ENCODE measurements at places on chromosomes 16 and 17.

- DNase-seq = peak; percentile 31
Measured at GRCh38 chr17:17391668-17392370, 85.0 kb upstream of the MED9 start.

GRCh38 chr17:72240333-72240732, 119.5 kb downstream of the SOX9 start:
- no peak for DNase-seq

DNA sequence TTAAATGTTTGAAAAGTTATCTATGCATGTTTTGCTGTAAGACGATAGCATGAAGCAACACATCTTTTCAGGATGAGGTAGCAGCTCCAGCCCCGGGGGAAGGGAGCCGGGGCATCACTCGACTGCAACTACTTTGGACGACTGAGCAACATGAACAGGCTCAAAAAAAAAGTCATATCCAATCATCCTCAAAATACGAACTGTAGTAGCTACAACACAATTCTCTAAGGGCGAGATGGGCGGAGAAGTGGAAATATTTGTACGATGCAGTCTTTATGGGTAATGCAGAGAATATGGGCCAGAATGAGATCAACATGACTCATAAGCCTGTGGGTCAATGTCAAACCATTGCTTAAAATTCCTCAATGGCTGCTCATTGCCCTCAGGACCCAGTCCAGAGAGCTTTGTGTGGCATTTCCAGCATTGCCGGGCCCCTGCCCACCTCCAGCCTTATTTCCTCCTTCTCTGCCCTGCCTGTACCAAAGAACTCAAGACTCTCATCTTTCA, 17.7 kb upstream of the SMURF2 start:
- DNase-seq = no peak

GRCh38 chr17:78458091-78458490, 79.6 kb downstream of the PGS1 start:
- DNase-seq = no peak

DNA sequence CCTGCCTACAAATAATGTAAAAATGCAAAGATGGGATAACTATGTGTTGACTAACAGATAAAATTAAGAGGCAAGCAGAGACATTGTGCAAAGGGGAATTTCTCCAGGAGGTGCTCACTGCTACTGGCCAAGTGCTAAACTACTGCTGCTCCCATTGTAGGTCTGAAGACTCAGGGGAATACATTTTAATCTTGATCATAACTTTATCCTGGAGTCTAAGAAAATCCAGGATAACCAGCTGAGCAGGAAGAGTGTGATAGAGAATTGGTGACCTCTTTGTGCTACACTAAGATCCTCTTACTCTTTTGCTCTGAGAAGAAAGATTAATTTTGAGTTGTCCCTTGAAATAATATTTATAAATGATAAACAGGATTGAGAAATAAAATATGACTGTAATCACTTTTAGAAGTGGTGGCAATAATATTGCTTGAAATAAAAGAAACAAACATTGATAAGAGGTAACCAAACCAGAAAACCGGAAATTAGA, 5.9 kb downstream of the RNF43 start:
- DNase-seq = no peak

GRCh38 chr17:37642681-37643080, 565 bp downstream of the DDX52 start:
- no peak for DNase-seq

GRCh38 chr16:19525385-19525723, 1.6 kb downstream of the CCP110 start:
- no peak for DNase-seq

DNA sequence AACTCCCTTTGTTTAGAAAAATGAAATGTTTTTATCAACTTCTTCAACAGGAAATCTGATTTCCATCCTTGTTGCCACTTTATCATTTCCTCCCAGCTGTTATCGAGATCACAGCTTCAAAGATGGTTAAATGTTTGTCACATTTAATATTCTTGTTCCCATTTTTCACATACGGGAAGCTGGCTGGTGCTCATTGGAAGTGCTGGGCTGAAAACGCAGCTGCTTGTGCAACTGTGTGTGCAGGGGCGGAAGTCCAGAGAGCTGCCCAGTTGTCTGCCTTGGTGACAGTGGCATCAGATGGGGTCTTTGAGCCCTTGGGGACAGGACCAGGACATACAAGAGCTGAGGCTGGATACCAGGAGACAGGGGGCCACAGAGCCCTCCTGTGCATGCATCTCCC, 549.2 kb upstream of the CDH11 start:
- DNase-seq = no peak

DNA sequence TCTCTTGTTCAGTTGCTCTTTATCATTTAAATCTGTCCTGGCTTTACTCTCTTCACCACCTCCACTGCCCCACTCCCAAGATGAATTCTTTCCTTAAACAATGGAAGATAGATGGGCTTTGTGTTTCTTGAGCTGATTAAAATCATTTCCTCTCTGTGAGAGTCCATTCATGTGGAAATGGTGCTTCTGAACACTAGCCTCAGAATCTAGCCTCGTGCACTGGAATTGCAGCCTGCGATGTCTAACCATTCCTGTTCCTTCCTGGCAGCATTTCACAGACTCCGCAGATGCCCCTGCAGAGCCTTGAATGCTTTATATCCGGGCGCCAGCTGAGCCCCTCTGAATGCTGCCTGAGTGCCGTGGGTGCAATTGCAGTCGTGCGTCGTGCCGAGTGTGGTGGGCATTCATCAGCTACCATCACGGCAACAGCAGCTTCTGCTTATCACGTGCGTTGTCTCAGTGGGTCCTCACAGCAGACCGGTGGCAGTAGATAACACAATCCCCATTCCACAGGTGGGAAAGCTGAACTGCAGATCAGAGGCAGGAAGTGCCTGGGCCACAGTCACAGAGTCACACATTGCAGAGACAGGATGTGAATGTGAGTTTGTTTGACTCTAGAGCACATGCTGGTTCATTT, 172.8 kb upstream of the WSCD1 start:
- DNase-seq = no peak

DNA sequence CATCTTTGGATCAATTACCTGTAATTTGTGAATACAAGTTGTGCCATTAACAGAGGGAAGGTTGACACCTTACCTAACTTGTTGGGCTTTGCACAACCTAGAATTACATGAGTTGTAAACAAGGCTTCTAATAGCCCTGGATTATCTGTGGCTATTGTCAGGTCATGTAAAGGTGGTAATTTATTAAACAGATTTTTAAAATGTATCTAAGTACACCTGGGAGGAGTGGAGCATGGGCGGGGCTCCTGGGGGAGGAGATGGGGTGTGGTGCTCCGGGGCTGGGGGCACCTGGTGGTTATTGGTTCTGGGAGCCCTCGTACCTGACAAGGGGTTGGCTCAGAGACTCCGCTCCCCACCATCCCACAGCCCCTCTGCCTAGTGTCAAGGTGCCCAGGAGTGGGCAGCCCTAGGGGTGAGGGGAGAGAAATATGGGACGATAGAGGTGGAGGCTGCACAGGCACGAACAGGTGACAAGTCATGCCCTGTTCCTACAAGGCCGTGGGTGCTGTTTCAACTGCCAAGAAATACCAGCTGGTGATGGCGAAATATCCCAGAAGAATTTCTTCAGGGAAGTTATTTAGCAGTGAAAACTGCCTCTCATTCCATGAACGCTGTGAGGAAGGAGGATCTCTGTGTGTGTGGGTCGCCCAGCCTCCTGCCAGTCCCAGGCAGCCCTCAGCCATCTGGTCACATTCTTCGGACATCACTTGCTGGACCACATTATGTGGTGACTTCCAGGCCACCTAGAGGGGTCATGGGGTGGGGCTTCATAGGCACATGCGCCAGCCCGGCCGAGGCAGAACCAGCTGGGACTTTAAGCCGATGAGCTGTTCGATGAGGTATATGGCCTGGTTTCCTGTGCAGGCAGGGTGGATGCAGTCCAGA, 55.5 kb upstream of the IRX3 start:
- DNase-seq = no peak

DNA sequence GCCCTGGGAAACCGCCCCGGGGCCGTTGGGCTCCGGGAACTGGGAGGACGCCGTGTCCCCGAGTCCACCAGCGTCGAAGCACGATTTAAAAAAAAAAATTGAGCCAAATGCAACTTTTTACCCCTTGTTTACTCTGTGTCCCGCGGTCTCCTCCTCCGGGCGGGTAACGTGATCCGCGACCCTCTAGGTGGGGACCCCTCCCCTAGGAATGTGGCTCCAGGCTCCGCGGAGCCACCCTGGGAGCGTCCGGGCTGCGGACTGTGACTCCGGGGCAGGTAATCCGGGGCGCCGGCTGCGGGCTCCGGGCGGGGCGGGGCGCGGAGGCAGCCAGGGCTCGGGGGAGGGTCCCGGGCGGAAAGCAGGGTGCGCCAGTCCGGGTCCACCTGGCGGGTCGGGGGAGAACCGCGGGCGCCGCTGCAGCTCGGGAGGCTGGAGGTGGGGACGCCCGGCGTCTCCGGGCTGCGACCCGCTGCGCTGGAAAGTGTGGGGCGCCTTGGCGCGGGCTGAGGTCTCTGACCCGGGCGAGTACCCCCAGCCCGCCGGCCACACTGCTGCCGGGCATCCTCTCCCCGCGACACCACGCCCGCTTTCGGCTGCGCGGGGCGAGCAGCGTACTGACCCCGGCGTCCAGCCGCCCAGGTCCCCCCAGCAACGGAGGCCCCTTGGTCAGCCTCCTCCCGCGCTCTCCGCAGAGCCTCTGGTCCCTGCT, 852 bp upstream of the HELZ start:
- DNase-seq = no peak

DNA sequence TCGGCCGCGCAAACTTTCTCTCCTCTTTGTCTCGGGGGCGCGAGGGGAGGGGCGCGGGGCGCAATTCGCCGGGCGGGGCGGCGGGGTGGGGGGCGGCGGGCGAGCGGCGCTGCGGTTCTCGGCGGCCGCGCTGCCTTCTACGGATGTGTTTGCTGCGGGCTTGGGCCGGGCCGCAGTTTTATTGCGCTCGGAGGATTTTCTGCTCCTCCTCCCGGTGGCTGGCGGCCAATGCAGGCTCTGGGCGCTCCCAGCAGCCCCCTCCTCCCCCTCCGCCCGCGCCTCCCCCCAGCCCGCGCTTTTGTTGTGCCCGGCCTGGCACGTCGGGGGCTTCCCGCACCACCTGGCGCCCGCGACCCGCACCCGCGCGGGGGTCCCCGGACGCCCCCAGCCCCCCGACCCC, at the start of gene TIMP2:
TSS of gene TIMP2 (minus strand) at position 154 of the 400 bp plus-strand sequence. CDS start 299 bp downstream, outside the sequence.
- no peak for DNase-seq

GRCh38 chr17:43365356-43365755, 33.4 kb upstream of the ARL4D start:
- no peak for DNase-seq

GRCh38 chr17:29958947-29959657, 17.7 kb downstream of the EFCAB5 start:
- no peak for DNase-seq

GRCh38 chr16:81238296-81239011, at the start of gene BCO1:
Gene BCO1 (plus strand): TSS chr16:81238689. CDS start chr16:81238909, 220 bp downstream.
- DNase-seq = no peak

DNA sequence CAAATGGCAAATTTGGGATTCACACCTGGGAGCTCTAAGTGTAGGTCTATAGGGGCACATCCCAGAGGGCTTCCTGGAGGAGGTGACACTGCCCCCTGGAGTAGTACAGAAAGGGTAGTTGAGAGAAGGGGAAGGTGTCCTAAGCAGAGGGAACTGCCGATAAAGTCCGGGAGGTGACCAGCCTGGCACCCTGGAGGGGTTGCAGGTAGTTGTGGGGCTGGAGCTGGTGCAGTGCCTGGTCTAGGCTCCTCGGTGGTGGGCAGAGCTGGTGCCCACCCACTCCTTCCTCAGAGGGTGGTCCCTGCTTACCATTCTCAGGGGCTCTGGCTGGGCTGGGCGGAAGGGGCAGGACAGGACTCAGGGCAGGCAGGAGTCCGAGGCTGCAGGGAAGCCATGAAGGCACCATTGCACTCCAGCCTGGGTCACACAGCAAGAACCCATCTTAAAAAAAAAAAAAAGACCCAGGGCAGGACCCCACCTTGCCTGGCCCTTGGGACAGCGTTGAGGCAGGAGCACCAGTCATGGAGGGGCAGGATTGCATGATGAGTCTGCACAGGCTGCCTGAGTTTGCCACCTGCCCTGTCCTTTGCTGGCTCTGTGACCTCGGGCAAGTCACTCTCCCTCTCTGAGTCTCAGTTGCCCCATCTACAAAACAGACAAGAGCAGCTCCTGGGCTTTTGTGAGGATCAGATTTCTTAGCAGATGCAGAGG, 43.8 kb downstream of the LAT start:
- no peak for DNase-seq

GRCh38 chr17:66369830-66370229, 67.4 kb downstream of the PRKCA start:
- no peak for DNase-seq

- DNase-seq = no peak
Measured at GRCh38 chr17:40331743-40332641, 23.0 kb downstream of the RARA start.

DNA sequence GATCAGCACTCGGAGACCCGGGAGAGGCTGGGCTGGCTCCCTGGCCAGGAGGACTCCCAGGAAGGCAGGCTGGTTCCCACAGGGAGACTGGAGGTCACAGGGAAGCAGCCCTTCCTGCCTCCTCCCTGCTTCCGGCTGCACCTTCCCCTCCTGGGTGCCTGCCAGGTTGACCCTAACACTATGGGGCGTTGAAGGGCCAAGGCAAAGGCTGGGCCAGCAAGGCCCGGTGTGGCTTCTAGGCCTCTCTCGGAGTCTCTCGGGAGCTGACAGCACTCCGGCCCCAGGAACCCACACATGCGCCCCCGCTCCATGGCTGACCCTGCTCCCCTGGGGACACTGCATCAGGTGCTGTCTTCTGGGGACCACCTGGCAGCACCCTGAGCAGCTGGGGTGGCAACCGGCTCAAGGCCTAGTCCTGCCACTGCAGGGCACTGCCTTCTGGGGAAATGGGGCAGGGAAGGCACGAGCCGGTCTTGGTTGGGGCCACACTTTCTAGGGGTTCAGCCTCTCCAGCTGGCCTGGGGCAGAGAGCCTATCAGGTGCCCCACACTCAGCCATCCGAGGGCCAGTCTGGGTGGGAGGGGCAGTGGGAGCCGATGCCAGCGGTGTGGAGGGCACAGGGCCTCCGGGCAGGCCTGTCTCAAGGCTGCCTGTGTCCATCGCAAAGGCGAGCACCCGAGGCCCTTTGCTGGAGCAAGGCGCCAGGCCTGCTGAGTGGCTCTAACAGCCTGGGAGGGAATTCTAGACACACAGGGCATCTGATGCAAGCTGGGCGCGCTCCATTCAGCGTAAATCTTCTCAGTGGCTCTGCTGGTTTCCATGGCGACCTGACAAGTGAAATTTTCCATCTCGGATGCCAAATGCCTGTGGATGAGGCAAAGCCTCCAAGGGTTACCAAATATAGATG, 5.6 kb upstream of the MTSS2 start:
- DNase-seq = no peak

DNA sequence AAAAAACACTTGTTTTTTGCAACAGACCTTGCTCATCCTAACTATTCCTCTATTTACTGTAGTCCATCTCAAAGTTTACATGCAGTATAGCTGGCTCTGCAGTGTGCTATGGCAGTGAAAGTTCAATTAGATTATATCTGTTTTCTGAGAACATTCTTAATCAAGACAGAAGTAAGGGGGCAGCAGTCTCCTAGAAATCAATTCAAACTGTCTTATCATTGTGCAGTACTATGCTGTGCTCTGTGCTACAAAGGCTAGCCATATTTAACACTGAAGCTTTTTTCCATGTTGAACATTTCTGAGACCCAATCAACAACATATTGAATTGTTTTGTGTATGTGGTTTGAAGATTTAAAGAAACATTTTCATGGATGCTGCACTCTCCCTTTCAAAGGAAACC, 11.4 kb downstream of the NETO2 start:
- no peak for DNase-seq

Measured in activated CD8-positive, alpha-beta memory T cell treated with anti-CD3 and anti-CD28 coated beads for 4 hours (primary cell).